ENCODE measurements at places on chromosomes 11 and 22.

DNA sequence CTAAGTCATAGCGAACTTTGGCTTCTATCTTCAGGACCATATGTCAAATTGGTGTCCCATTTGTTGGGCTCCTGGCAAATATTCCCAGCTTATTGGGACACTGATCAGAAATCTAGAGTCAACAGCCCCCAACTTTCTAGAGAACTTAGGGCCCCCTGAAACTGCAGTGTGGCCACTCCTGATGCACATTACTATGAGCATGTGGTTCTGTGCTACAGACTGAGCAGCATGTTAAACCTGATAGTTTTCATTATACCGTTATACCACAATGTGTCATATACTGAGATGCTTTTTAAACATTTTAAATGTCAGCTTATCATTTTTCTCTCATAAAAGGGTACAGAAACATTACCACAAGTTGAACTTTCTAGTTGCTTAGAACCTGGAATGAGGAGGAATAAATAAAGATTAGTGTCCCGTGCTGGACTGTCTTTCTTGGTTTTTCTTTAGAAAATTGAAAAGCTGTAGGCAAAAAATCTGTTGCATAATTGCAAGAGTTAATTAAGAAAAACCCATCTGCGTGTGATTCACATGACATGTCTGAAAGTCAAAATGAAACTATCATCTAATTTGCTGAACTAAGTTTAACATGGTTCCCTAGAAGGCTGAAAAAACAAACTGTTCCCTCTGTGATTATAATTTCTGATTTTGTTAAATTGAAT is 16.4 kb upstream of the CTSC start:
- no peak for DNase-seq

- DNase-seq: no peak
Observed at GRCh38 chr11:77828926-77829325, 8.0 kb downstream of the AAMDC start.

GRCh38 chr11:64088162-64089026 is 52.7 kb downstream of the FLRT1 start:
- no peak for DNase-seq

GRCh38 chr11:115221461-115222069 is 282.6 kb downstream of the CADM1 start:
- DNase-seq: no peak

Measured in mesenteric fat pad (tissue), 1 donor.